Left renal pelvis (tissue), 4 donors: ENCODE measurements at places on chromosomes 12 and 14. TPM values are rescaled to one million over a fixed set of nuclear protein-coding genes. Genes with fewer than 3 reads are reported as not detected.

The B3GNT4 gene
- polyA plus RNA-seq = 6.2 TPM

The BBOF1 gene
- 17.3 TPM for polyA plus RNA-seq

The CCDC38 gene
- polyA plus RNA-seq = 0.63 TPM

The KRT85 gene
- not detected for polyA plus RNA-seq
